ENCODE measurements at places on chromosomes 2 and 18. TPM values are rescaled to one million over a fixed set of nuclear protein-coding genes. Genes with fewer than 3 reads are reported as not detected.

The LAMA1 gene
- polyA plus RNA-seq, result not detected

The C2orf80 gene
- not detected for polyA plus RNA-seq

DNA sequence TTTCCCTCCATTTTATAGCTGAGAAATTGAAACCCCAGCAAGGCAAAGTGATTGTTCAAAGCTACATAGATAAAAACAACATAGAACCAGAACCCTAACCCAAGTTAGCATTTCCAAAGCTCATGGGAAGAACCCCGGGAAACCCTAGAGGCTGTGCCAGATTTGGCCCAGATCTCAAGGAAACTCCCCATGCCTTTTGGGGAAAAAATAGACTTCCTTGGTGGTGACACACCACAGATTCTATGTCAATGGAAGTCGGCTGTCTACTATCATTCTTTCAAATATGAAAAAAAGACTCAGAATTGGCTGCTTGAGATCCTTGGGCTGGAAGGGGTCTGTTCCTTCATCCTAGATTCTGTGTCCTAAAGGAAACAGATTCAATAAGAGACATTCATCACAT, 8.4 kb downstream of the COL6A3 start:
- no peak overlapping the region for H3K27ac ChIP-seq
- H3K27me3 ChIP-seq, result no peaks in the 10 kb centered on the region
- H3K4me1 ChIP-seq, result no peaks in the 10 kb centered on the region
- no peak for DNase-seq
- no peaks in the 10 kb centered on the region for H3K36me3 ChIP-seq
- no peak overlapping the region for H3K4me3 ChIP-seq

The EML6 gene
- polyA plus RNA-seq, result not detected

DNA sequence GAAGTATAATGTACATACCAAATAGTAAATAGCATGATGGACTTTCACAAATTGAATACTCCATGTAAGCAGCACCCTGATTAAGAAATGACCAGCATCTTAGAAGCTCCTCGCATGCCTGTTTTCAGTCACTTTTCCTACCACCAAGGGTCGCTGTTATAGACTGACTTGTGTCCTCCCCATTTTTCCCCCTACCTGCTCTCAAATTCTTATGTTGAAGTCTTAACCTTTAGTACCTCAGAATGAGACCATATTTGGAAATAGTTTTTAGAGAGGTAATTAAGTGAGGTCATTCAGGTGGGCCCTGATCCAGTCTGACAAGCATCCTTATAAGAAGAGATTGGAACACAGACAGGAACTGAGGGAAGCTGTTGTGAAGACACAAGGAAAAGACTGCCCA, 125.9 kb downstream of the LYPD6 start:
- DNase-seq, result no peak
- H3K36me3 ChIP-seq, result no peaks in the 10 kb centered on the region
- no peak overlapping the region for H3K27ac ChIP-seq
- H3K4me3 ChIP-seq, result no peak overlapping the region

The HRH4 gene
- not detected for polyA plus RNA-seq

DNA sequence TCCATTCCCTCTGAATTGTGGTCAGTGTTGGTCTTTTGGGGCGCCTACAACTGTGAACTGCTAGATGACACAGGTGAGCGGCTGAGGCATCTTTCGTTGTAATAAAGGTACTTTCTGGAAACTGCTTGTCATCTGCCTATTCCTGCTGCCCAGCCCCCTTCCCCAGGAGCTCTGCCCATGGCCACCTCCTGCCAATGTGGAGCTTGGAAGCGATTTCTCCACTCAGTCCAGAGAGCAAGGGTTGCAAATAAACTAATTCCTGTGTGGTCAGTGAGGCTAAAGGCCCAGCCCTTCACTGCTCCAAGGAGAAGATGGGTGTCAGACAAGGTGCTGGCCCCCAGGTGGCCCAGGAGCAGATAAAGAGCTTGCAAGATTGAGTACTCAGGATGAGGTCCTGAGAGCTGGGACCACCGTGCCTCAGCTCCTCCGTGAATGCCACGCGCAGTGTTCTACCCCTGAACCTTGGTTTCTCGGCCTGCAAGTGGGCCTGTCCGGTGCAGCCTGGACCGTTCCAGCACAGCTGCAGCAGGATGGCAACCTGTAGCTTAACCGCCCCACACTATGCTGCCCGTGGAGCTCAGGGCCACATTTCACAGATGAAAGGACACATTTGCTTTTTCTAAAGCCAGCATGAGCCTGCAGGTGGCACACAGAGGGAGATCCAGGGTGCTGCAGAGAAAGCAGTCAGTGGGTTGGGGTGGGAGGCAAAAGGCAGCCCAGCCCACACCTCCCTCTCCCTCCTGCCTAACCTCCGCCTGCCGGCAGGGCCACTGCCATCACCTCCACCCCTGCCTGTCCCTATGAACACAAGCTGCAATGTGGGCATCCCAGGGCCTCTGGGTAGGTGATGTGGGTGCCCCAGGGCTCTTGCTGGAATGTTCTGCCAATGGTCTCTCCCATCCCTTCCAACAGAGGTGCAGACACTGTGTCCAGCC, 78.7 kb upstream of the OTOF start:
- no peaks in the 10 kb centered on the region for H3K36me3 ChIP-seq
- H3K4me3 ChIP-seq, result no peak overlapping the region
- no peaks in the 10 kb centered on the region for H3K4me1 ChIP-seq
- no peaks in the 10 kb centered on the region for H3K27me3 ChIP-seq
- no peak overlapping the region for H3K27ac ChIP-seq

GRCh38 chr2:113700186-113700841, 56.1 kb downstream of the SLC35F5 start:
- peak overlapping the region; percentile 21 for H3K4me3 ChIP-seq
- DNase-seq, result peak; percentile 25
- H3K4me1 ChIP-seq, result peaks cover 3% of the 10 kb centered on the region

DNA sequence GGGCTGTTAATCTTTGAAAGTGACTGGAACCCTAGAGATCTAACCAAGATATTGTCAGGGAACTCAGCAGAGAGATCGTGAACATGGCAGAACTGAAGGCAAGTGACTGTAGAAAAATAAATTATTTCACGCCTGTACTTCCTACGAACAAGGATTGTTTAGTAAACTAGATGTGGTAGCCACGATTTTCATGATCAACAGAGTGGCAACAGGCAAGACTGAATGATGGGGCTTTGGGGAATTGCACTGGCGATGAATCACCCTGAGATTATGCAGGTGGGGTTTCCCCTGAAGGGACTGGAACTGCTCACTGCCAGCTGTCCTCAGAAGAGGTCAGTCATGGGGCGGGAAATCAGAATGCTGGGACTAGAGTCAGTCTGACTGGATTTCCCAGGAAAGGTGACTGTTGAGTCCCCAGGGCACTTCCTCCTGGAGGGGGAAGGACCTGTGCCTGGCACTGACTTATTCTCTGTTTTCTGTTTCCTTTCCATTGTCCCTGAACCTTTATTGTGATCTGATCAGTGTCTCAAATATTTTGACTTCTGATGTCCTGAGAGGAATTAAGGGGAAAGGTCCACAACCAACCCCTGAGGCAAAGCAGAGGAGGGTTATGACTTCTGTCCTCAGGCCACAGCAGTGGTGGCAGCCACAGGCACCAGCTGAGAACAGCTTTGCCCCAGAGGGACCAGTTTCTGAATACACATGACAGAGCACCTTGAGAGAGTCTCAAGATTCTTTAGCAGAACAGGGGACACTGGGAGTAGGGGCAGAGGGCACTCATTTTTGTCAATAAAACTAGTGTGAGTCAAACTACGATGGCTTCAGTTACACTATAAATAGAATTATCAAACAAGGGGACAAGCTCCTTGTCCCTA, 70.0 kb downstream of the NAB1 start:
- no peak overlapping the region for H3K27ac ChIP-seq
- H3K36me3 ChIP-seq, result no peaks in the 10 kb centered on the region

The WDFY1 gene
- 15.0 TPM for polyA plus RNA-seq

The GKN2 gene
- not detected for polyA plus RNA-seq

The TCF7L1 gene
- polyA plus RNA-seq, result 0.08 TPM

DNA sequence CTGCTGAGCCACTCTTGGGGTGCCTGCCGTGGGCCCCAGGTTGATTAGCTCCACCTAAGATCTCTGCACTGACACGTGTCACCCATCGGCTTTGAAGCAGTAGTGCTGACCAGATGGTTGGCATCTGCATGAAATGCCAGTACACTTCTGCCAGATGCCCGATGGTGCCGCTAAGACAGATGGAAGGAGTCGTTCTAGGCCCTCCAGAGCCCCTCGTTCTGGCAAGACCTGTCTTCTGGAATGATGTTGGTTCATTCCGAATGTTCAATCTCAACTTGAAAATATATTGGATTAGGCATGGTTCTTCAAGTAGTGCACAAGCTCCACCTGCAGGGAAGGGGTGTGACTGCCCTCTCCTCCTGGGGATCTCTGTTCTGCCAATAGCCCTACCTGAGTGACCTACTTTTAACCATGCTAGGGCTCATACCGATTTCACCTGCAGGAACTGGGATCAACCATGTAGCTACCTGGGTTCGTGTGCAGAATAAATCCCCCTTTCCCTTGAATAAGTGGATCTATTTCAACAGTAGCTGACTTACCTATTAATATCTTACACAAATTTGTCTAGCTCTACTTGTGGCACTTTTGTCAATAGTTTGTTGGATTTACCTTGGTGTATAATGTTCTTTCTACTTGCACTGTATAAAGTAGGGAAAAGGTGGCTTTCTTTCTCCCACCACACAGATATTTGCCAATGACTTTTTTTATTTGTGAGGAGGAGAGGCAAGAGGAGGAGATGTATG, 342.6 kb downstream of the CTNNA2 start:
- H3K27me3 ChIP-seq, result no peaks in the 10 kb centered on the region
- no peaks in the 10 kb centered on the region for H3K4me1 ChIP-seq
- H3K27ac ChIP-seq, result no peak overlapping the region
- no peak overlapping the region for H3K4me3 ChIP-seq
- no peaks in the 10 kb centered on the region for H3K36me3 ChIP-seq

DNA sequence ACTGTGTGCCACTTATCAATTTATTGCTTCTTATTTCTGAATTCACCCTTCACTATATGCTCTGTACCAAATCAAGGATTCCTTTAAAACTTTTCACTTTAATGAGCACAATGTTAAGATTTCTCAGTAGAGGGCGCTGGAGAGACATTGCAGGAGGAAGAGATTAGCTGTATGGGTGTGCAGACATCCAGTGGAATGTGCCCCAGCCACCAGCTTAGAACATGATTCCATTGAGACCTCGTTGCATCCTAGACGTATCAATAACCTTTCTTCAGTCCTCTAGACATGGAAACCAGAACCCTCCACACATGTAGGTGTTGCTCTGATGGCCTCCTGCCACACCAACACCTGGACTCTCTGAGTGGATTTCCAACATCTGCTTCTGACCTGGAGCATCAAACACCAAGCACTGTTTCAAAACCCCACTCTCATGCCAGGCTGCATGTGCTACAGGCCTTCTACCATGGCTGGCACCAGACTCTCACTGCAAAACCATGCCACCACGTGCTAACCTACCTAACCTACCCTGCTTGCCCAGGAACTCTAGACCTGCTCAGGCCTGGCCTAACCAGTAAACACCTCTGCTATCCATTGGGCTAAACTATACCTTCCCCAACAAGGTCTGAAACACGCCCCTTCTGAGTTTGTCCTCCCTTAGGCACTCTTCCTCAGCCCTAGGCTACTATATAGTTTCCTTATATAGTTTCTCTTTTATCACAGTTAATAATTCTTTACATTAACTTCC, 633.2 kb upstream of the PKDCC start:
- H3K4me1 ChIP-seq, result no peaks in the 10 kb centered on the region
- H3K36me3 ChIP-seq, result no peaks in the 10 kb centered on the region
- DNase-seq, result no peak
- H3K4me3 ChIP-seq, result no peak overlapping the region
- no peaks in the 10 kb centered on the region for H3K27me3 ChIP-seq

DNA sequence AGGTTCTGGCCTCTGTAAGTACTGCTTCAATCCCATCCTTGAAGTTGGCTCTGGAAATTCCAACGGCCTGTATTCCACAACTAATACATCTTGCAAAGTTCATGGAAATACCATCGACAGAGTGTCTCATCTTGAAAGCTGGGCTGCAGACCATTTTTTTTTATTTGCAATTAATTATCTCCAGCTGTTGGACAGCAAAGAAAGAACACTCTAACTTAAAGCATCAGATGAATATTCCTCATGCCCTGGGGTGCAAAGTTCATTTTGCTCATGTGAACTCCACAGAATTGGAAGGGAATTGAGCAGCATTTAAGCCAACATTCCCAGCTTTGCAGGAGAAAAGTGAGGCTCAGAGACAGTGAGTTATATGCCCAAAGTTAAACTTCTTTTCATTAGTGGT, 96.5 kb upstream of the PIEZO2 start:
- no peak overlapping the region for H3K4me3 ChIP-seq
- H3K4me1 ChIP-seq, result no peaks in the 10 kb centered on the region
- H3K36me3 ChIP-seq, result no peaks in the 10 kb centered on the region
- H3K27me3 ChIP-seq, result no peaks in the 10 kb centered on the region
- no peak for DNase-seq

GRCh38 chr2:12251121-12251520, 465.6 kb upstream of the TRIB2 start:
- no peak for DNase-seq
- no peaks in the 10 kb centered on the region for H3K36me3 ChIP-seq
- H3K4me1 ChIP-seq, result no peaks in the 10 kb centered on the region
- H3K4me3 ChIP-seq, result no peak overlapping the region

The TDRD15 gene
- polyA plus RNA-seq, result not detected

The SETBP1 gene
- polyA plus RNA-seq, result not detected

DNA sequence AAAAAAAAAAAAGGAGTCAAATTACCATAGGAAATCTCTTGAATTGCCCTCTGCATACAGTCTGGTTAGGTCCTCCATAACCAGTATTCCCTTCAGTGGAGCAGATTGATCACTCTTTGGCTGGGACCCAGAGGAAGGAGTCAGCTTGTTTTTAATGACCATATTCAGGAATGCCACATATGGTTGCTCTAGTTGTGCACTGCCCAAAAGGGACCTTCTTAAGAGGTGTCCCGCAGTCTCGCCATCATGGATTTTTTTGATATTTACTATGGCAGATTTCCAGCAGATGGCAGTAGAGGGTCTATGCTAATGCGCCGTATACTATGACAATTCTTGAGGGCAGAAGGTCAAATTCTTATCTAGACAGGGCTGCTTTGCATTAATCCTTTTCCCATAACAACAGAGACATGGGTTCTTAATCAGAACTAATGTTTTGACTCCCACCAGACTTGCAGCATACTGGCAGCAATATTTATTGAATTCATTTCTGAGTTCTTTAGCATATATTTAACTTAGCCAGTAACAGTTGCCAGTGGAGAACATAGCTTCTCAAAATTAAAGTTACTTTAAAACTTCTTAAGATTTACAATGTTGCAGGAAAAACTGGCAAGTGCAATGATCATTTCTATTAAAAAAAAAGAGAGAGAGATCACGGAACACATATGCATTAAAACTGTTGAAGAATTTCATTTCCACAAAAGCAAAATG, 31.8 kb upstream of the INPP4A start:
- H3K27me3 ChIP-seq, result no peaks in the 10 kb centered on the region
- H3K4me3 ChIP-seq, result no peak overlapping the region
- peak; percentile 78 for DNase-seq
- H3K27ac ChIP-seq, result no peak overlapping the region

DNA sequence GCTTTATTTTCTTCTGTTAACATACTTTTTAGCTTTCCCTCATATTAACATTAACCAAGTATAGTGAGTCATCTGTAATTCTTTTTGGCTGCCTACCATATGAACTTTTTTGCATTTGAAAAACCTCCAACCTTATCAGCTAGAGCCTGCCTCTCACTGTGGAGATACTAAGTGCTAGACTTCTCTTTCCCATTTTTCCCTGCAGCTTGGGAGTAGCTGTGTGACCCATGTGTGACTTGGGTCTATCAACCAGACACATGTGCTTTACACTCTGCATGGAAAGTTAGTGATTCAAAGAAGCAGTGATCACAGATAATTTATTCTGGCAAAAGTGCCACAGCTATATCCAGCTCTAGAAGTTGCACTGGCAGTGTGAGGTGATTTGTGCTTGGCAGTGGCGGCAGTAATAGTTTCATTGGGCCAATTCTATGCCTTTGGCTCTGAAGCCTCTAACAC, 36.3 kb downstream of the PREPL start:
- H3K4me3 ChIP-seq, result no peak overlapping the region
- DNase-seq, result no peak
- H3K4me1 ChIP-seq, result no peaks in the 10 kb centered on the region
- no peaks in the 10 kb centered on the region for H3K27me3 ChIP-seq
- H3K36me3 ChIP-seq, result peaks cover 71% of the 10 kb centered on the region
